ENCODE measurements at places on chromosomes 3 and 15.

GRCh38 chr15:66784174-66784573 lies 82.1 kb downstream of the SMAD6 start:
- DNase-seq, result no peak

- DNase-seq, result no peak
Observed at GRCh38 chr3:167830007-167830406, 94.5 kb downstream of the SERPINI1 start.

DNA sequence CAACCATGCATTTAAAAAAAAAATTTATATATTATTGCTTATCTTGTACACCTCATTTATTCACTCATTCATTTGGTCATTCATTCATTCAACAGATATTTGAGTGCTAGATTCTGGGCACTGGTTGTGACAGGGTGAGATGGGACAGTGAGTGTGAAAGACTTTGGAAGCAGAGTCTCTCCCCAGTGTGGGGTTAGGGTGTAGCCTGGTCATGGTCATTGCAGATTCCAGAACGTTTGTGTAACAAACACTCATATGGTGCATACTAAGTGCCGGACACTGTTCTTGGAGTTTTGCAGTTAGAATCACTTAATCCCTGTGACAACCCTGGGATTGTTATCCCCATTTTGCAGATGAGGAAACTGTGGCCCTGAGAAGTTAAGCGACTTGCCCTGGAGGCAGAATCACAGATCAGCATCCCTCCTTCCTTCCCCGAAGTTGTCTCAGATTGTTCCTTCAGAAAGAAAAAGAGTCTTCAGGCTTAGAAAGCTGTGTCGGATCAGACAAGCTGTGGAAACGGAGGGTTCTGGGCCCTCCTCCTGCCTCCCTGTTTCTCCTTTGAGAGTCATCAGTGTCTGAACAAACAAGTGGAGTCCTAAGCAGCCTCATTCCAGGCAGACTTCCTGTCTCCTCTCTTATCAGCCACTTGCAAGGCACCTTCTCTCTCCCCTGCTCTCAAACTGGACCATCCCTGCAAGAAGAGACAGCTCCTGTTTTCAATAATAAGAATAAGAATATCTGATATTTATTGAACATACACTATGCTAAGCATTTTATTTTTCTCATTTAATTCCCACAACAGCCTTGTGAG lies 6.3 kb downstream of the LOXL1 start:
- DNase-seq, result no peak

DNA sequence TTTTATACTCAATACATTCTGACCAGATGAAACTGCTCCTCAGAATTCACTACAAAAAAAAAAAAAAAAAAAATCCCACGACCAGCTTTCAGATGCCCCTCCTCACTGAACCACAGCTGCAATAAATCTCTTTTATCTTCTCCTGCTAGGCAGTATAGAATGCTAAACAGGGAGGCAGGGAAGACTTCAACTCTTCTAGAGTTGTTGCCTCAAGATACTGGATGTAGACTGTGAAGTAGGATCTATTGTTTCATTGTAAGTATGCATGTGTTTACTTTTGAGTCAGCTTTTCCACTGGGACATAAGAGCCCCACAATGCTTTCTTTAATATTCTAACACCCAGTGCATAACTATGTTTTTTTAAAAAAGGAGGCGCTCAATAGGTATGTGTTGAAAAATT lies 401.4 kb downstream of the TBL1XR1 start:
- DNase-seq, result no peak

DNA sequence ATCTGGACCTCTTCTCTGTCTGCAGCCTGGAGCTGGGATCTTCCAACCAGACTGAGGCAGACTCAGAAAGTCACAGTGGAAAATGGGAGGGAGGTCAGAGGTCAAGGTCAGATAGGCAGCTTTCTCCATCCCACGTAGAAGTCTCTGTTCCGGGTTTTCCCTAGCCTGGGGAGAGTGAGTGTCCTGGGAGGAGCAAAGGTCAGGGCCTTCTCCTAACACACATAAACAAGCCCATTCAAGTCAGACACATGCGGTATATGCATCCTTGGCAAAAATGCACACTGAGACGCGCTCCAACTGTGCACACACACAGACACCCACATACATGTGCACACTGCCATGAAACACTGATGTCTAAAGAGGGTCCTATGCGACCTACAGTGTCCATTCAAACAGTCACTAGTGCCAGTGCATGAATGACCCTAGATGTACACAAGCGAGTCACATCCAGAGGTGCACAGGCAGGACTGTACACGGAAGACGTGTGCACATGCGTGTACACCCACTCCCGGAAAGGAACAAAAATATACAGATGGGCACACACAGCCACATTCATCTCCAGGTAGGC lies 681 bp downstream of the TWF2 start:
- DNase-seq, result no peak

DNA sequence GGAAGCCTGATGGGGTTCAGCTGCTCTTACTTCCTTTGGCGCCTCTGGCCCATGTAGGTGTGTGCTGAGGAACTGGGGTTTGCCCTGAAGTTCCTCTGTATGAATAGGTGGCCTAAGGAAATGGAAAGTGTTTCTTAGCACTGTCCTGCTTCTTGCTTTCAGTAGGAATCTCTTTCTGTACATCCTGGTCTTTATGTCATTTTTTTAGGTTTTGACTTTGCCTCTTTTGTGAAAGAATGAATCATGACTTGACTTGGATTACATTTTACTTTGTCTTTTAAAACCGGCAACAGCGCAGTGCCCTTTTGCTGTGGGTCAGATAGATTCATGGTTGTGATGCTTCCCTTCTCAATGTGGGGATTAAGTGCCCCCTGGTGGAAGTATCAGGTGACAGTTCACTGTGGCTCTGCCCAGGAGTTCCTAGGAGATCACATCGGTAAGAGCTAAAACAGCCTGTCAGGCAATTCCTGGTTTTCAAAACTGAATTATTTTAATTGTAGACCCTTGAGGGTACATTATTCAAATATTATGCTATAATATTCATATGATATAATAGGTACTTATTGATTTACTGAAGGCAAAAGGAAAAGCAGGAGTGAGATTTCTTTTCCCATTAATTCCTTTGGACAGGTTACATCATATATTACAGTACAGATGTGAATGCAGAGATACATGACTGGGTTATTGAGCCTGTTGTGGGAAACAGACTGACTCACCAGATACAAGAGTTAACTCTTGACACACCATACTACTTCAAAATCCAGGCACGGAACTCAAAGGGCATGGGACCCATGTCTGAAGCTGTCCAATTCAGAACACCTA lies 95.4 kb downstream of the HCN4 start:
- DNase-seq, result peak; percentile 15

DNA sequence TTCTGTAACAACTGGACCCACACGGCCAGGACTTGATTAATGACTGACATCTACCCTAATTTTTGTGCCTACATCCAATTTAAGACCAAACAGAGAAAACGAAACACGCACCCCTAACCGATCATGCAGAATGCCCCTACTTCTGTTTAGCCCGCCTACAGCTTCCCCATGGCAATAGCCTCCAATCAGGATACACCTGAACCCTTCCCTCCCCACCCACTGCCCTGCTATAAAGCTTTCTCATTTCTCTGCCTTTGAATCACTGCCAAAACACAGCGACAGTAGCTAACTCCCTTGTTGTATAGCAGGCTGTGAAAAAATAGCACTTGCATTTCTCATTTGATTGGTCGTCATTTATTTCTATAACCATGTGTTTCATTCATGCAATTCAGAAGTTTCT lies 45.2 kb upstream of the DPPA4 start:
- DNase-seq, result no peak

Data from GDM1 (cell line).